A172 (cell line): ENCODE measurements at places on chromosomes 5 and 9.

DNA sequence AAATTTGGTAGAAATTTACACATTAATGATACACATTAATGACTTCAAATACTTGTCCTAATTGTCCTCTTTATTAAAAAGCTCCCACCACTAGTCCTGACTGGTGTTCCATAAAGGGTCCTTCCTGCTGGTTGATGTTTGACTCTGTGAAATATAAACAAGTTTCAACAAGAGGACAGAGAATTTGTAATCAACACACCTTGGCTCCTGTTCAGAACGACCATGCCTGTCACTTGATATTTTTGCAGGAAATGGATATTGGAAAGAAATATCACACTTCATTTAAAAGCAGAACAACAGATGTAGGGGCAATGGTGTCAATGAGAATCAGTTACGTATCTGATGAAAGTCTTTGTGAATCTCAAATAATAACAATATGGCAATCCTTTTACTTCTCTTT, 211.7 kb downstream of the ENC1 start:
- no peak for DNase-seq

DNA sequence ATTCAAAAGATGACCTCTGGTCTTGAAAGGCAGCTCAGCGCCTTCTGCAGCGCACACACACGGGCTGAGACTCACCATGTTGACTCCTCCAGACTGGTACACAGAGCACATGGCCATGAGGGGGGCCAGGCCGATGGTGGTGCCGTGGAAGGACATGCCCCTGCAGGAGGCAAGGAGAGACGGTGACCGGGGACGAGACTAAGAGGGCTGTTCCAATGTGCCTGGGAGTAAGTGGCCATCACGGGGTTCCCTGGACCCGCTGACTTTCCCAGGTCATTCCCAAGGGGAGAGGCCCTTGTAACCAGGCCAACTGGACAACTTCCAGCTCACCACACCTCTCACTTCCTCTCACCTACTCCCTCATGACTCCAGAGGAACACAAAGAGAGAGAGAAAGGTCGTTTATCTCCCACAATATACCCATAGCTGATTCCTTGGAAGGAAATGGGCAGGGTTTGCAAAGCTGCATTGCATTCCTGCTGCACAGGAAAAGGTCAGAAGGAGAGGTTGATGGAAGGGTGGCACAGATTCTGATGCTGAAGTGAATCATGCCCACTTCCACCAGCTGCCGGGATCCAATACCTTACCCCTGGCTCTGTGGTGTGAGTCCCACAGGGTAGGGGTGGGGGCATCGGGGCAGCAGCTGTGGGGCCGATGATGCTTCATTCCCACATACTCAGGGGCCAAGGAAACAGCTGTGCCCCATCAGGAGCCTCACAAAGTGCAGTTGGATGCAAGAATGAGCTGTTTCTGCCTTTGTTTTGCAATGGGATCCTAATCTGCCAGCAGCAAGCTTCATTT, 47.2 kb downstream of the NIPAL4 start:
- peak; percentile 67 for DNase-seq

DNA sequence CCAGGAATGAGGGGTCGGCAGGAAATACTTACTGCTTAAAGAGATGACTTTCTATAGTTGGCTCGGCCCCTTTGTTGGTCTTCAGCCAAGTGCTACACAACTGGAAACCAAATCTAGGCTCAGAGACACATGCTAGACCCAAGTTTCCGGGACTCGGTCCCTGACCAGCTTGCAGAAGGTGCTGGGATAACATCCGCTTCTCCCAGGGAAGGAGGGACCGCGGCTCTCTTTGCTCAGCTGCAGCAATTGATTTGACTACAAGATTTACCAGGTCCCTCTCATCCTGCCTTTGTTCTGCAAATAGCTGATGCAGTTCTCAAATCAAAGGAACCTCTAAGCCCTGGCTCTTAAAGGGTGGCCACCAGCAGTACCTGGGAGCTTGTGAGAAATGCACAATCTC, 314.7 kb downstream of the MLLT3 start:
- no peak for DNase-seq

DNA sequence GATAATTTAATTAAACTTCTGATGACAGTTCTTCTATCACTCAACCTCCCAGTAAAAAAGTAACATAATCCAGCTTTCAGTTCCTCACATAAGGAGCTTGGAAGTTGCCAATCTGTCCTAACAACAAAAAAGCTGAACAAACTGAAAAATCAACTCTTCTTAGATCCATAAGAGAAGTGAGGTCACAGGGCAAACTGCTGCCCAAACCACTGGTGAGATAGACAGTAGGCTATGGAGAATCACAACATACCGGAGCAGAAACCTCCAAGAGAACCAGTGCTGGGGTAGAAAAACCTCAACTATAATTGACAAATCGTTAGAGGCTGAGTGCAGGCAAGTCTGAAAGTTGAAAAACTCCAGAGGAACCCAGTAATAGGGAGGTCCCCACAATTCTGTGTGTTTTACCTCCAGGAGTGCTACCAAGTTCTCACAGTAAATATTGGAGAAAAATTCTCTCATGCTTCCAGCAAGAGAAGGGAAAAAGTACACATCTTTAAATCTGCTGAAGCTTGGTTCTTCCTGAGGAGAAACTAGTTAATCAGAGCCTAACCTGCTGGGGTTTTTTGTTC, 300.0 kb downstream of the PDE4D start:
- DNase-seq = no peak

GRCh38 chr9:133634081-133634691, 2.0 kb upstream of the DBH start:
- DNase-seq = no peak

DNA sequence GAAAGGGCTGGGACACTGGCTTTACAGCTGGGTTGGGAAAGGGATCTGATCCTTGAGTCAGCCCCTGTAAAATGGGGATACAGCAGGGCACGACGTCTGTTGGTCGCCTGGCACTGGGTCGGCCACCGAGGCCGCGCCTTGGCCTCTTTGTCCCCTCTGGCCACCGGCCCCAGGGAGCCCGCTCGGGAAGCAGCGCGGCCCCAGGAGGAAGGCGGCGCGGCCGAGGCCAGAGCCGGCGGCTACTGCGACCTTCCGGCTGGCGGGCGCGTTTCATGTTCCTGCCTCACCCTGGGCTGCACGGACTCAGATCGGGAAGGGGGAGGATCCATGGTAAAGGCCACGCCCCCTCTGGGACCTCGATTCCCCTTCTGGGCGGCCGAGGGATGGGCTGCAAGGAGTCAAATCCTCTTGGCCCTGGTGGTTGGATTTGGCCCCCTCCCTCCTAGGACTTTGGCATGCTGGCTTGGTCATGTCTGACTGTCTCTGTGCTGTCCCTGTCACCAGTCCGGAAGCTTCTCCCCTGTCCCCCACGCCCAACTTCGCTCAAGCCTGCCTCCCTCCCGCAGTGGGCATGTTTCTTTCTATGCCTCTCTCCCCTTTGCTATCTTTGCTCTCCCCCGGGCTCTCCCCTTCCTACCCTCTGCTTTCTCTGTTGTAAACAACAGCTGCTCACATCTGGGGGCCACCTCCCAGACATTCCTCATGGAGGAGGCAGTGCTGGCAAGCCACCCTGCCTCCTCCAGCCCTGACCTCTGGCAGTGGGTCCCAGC, 25.8 kb downstream of the FPGS start:
- DNase-seq = no peak

DNA sequence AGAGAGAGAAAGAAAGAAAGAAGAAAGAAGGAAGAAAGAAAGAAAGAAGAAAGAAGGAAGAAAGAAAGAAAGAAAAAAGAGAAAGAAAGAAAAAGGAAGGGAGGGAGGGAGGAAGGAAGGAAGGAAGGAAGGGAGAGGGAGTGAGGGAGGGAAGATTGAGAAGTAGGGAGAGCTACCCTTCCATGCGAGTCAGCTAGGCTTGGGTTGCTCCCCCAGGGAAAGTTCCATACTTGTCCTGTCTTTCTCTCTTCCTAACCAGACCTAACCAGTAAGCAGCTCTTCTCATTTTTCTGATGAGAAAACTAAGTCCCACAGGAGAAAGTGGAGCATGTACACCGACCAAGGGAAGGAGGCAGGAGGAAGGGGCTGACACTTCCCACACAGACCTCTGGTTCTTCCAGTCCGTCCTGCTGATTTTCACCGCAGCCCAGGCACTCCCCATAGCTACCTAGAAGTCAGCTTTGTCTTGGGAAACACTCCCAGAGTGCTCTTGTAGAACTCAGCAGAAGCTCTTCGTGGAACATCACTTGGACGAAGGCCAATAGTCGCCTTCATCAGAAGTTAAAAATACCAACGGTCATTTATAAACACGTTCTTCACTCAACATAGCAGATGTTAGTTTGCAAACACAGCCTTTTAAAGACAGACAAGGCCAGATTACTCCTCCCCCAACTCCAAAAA, 29.0 kb upstream of the ENTREP1 start:
- DNase-seq = no peak

- no peak for DNase-seq
These were observed 44.4 kb downstream of the FGF18 start for GRCh38 chr5:171463862-171464229.
